ENCODE measurements at places on chromosomes 11 and 22.

- DNase-seq: no peak
Observed at GRCh38 chr22:39240831-39241793, 3.7 kb downstream of the PDGFB start.

DNA sequence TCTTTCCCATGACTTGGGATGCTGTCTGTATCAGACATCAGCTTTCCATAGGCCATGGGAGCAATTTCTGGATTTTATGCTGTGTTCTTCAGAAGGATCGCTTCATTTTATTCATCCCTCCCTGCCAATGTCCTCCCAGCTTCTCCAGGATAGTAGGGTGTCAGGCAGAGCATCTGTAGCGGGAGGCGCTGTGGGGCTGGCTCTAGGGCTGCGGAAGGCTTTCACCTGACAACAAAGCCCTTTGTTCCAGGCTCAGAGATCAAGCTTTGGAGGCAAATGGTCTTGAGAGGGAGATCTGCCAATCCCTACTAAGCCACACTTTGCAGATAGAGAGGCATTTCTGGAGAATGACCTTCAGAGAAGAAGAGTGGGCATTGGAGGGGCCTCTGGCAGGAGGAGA, 29.5 kb upstream of the FTH1 start:
- DNase-seq: no peak

DNA sequence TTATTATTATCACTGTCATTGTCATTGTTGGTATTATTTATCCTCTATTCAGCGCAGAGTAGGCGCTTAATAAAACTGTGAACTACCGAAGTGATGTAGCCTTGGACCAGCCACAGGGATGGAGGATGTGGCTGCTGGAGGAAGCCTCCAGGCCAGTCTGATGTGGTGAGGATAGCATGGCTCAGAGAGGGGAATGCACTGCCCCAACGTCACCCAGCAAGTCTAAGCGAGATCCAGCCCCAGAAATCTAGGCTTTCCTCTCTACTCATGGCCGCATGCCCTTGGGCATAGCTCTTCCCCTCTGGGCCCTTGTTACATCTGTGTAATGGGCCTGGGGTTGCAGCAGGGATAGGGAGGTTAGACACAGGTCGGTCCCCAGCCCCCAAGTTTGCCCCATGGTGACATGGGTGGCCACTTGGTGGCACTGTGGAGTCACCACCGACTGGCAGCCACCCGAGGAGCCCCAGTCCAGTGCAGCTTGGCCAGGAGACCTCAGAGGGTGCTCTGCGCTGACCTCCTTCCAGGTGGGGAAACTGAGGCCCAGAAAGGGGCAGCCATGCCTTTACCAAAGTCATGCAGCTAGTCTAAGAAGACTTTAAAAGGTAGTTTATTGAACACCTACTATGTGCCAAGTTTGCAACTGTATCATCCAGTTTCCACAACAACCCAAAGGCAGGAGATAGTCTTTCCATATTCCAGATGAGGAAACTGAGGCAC, 395.7 kb downstream of the MN1 start:
- no peak for DNase-seq

DNA sequence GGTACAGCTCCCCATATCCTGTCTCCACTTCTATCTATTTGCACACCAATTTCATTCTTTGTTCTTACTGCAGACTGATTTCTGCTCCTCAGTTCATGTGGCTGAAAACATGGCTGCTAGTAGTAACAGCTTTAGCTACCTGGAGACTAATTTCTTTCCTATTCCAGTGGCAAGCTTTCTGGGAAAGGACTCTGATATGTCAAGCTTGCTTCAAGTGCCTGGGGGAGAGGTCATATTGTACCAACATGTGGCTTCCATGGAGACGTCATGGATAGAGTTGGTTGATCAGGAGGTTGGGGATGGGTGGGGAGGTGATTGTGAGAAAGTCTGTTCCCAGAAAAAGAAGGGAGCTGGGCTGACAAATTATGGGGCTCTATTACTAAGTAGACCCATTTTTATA, 44.9 kb downstream of the ADM start:
- no peak for DNase-seq

DNA sequence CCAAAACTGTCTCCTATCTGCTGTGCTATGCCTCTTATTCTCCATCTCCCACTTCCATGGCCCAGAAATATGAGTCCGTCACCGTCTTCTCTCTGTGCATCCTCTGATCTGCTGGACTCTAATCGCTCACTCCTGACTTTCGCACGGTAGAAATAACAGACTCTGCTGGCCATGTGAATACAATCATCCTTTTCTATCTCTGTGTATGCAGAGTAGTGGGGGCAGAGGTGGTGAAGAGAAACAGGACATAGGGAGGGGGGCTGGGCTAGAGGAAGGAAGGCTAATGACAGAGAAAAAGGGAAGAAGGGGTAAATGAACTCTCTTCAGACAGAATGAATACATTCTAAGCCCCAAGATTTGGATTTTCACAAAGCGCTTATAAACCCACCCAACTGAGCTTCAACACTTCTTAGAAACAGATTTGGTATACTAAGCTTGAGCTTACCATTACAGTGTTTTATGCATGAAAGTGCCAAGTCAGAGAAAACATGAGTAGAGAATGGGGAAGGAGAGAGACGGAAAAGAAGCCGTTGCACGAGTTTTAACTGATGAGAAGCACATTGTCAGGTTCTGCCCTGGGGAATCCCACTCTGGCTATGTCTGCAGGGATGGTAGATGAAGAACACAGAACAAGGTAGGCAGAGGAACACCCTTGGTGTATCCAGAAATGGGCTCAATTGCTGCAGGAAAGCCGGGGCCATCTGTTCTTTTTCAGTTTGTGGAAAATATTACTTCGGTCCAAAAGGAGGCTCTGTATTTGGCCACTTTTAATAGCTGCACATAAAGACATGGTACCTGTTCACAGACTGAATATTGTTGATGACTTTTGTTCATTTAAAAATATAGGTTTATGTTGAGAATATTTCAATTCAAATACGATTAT, 324.7 kb downstream of the ETS1 start:
- DNase-seq: no peak

- no peak for DNase-seq
Observed at GRCh38 chr11:133081730-133082452, 450.4 kb downstream of the OPCML start.

DNA sequence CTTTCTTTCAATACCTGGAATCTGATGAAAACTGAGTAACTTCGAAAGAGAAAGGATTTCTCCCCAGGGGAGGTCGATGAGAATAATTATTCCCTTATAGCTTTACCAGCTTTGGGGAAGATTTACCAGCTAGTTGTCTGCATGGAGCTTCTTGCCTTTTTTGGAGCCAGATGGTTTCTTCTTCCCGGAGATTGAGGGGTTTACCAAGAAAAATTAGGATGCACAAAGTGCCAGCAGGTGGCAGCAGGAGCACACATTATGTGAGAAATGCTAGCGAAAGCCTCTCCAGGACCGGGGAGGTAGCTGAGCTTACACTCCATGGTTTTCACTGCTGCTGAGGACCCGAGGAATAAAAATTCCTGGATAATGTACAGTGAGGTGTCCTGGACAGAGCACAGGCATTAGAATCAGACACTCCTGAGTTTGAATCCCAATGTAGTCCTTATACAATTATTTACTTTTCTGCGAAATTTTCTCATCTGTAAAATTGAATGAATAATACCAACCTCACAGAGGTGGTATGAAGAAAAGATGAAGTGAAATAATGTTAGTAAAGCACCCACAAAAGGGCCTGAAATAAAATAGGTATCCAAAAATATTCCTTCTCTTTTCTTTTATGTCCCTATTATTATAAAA, 46.0 kb upstream of the PARVA start:
- no peak for DNase-seq

DNA sequence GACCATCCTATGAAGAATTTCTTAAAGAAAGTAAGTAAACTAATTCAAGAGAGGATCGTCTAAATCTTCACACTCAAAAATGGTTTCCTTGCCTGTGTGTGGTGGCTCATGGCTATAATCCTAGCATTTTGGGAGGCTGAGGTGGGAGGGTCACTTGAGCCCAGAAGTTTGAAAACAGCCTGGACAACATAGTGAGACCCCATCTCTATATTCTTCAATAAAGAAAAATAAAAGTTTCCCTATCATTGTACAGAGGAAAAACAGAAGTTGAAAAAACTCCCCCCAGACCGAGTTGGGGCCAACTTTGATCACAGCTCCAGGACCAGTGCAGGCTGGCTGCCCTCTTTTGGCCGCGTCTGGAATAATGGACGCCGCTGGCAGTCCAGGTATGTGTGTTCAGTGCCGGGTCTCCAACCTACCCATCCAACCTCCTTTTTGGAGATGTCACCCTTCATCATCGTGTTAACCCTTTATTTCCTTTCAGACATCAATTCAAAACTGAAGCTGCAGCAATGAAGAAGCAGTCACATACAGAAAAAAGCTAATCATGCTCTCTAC, 3.0 kb downstream of the RPS25 start:
- no peak for DNase-seq

GRCh38 chr11:67055812-67056211, 835 bp upstream of the RHOD start:
- no peak for DNase-seq

DNA sequence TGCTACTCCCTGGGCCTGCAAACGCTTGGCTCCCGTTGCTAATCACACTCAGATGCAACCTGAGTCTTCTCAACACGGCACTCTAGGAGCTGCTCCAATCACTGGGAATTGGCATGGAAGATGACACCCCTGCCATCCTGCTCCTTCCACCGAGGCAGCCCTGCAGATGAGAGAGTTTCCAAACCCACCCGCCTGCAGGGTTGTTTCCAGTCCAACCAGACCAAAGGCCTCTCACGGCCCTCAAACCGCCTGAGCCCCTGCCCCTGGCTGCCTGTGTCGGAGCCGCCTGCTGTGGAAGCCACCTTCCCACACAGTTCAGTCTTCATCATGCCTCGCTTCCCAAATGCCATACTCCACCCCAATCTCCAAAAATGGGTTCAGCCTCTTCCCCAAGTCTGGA, 36.8 kb upstream of the TP53I11 start:
- DNase-seq: no peak

DNA sequence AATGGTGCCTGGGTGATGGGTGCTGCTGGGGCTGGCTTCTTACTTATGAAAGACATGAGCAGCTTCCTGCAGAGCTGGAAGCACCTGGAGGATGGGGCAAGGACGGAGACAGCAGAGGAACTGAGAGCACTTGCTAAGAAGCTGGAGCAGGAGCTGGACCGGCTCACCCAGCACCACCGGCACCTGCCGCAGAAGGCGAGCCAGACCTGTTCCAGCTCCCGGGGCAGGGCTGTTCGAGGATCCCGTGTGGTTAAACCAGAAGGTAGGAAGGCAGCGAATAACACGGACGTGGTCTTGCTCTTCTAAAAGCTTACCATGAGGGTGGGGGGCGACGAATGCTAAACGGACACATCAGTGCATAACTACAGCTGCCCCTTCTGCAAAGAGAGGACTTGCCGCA, 9.3 kb downstream of the APOL5 start:
- DNase-seq: no peak

DNA sequence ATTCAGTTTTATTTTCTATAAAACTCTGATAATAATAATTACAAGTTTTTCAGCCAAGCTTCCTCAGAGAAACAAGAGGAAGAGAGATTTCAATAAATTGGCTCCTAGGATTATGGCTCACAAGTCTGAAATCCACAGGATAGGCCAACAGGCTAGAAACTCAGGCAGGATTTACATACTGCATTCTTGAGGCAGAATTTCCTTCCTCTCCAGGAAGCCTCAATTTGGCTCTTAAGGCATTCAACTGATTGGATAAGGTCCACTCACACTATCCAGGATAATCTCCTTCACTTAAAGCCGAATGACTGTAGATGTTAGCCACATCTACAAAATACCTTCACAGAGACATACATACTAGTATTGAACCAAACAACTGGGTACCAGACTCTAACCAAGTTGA, 120.3 kb upstream of the FAT3 start:
- no peak for DNase-seq

DNA sequence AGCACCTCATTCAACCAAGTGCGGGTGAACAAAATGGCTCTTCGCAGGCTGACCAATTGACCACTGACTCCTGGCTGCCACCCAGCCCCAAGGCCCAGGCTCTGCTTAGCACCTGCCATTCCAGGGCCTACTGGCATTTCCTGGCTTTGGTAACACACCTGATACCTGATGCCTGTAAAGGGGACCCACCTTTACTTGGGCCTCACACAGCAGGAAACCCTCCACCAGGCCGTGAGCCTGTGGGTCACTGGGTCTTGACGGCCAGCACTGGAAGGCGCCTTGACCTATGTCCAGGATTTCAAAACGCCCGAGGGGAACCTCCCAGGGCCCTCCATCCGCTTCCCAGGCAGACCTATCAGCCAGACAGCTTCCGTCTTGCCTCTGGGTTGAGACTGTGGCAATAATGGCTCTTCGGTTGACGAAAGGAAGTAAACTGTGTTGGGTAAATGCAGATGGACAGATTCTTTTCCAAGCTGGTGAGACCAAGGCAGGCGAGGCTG, 16.8 kb upstream of the TMEM184B start:
- no peak for DNase-seq

- DNase-seq: no peak
Observed at GRCh38 chr11:123760894-123761293, 6.6 kb upstream of the OR6X1 start.

GRCh38 chr11:129610125-129610524, 205.5 kb upstream of the TMEM45B start:
- DNase-seq: no peak

- no peak for DNase-seq
Observed at GRCh38 chr11:11020747-11021149, 162.9 kb upstream of the ZBED5 start.

DNA sequence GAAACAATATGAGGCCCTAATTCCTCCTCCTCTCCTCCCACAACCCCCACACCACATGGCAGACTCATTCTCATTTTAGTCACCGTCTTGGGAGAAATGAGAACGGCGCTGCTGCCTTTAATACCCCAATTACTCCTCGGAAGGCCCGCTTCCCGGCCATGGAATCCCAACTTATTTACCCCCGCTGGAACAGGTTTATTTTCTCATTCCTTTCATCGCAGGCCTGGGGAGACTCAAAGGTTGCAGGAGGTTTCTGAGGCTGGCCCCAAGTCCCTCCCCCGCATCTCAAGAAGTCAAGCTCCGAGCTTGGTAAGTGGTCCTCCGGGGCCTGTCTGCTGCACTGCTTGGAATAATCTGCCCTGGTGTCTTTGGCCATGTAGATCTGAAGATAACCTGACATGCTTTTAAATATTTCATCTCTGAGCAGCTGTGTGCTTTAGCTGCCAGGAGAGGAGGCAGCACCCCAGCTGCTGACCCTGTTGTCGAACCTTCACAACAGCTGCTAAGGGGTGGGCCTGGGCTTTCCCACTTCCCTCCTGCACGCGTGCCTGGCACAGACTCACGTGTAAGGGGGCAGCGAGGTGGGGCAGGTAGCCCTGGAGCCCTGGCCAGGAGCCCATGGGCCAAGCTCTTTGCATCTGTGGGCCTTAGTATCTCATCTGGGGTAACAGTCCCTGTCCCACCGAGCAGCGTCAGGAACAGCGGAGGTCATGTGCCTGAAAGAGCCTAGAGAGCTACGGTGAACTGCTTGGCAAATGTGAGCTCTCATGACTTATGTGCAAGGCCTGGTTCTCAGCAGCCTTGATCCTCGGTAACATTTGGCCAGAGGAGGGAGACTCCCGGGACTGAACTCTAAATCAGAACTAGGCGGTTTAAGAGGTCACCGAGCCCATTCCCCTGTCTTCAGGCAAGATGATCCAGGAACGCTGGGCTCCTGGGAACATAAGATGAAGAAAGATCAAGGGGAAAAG, 164.6 kb downstream of the ST3GAL4 start:
- DNase-seq: no peak

Measured in cortex of kidney (tissue), 1 donor.